ENCODE measurements at places on chromosomes 7 and 10.
A peak's percentile ranks its signal among the peaks of the same experiment; 100 is the strongest.

DNA sequence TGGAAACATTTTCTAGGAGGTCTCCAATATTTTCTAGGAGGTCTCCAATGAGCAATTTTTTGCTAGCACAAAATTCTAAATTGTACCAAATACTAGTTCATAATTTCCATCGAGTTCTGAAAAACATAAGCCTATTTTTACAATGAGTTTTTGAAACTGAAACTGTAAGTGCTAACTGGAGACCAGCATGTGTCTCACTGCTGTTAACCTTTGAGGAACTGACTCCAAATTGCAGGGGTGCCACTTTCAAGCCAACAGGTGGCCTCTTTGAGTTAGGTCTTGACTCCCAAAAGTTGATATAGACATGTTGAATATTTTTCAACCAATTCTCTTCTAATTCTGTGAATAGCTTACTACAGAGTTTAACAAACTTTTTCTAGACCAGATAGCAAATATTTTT, 58.8 kb downstream of the CAV1 start:
- DNase-seq = no peak

GRCh38 chr10:98170249-98171117, 36.0 kb downstream of the R3HCC1L start:
- DNase-seq = peak; percentile 23

GRCh38 chr10:93762979-93763391, 5.2 kb downstream of the LGI1 start:
- DNase-seq = no peak

DNA sequence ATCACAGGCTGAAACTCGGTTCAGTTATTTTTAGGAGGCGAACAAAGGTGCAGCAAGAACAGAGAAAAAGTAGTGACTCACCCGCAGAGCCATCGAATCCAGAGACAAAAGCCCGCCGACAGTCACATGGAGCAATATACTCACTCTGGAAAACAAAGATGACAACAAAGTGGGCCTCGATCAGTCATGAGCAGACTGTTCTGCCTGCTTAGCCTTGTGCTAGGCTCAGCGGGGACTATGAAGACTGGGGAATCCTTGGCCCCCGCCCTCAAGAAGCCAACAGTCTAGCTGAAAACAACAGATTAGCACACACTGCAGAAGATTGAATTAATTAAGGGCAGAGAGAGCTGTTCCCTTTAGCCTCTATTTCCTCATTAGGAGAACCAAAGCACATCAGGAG, 30.4 kb downstream of the XPNPEP1 start:
- no peak for DNase-seq

DNA sequence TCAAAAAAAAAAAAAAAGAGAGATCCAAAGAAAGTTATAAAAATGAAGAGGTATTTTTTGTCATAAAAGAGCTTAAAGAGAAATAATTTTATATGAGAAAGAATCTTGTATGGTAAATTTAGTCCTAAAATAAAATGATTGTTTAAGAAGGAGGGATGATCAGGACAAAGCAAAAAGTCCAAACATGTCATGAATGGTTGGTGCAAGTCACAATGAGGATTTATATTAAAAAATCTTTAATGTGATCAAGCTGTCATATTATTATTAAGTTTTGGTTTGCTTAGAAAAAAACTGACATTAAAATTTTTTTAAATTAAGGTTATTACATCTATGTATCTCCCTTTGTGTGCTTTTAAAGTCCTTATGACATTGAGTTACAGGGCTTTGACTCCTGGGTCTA, 220.4 kb downstream of the TMEM26 start:
- no peak for DNase-seq

GRCh38 chr10:104077247-104077646, 8.4 kb downstream of the COL17A1 start:
- DNase-seq = no peak

DNA sequence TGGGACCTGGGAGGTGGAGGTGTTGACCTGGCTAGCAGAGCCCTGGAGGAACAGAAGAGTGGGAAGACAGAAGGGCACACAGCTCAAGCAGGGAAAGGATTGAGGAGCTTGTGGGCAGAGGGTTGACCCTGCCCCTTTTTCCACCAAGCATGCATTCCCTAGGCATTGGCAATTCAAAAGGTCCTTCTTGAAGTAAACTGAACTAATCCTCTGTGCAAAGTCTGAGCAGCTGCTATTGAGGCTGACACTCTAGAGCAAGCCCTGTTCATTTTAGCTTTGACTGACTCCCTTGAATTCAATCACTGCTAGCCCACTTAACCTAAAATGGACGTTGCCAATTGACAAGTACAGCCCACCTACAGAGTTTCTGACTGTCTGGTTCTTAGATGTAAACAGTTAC, 116.5 kb upstream of the TNS3 start:
- no peak for DNase-seq

DNA sequence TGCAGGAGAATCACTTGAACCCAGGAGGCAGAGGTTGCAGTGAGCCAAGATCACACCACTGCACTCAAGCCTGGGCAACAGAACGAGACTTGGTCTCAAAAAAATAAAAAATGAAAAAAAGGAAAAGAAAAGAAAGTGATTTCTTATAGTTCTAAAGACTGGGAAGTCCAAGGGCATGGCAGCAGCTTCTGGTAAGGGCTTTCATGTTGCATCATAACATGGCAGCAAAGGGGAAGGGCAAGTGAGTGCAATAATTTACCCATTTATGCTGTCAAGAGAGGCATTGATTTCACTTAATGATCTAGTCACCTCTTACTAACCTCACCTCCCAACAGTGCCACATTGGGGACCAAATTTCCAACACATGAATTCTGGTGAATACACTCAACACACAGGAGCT, 8.8 kb upstream of the KLRG2 start:
- DNase-seq = no peak

- no peak for DNase-seq
Observed at GRCh38 chr10:84356928-84357327, 28.5 kb downstream of the CCSER2 start.

GRCh38 chr7:102873470-102874165, 39.2 kb upstream of the LRRC17 start:
- no peak for DNase-seq

DNA sequence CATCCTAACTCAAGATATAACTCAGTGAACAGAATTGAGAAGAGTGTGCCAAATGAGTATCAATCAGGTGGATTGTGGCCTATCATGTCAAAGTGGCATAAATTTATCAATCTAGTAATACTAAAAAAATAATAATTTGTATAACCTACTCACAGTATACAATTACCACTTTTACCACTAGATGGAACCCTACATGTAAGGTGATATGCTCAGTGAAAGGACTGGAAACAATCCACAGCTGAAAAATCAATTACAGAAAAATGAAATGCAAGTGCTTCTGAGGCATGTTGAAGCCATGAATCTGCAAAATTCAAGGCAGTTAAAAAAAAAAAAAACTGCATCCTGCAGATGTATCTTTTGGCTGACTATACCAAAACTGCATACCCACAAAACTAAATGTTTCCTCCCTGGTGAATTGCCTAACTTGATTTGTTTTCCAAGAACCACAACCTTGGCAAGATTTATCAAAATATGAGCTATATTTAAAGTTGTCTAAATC, 13.9 kb downstream of the ARHGAP19 start:
- peak; percentile 61 for DNase-seq

- no peak for DNase-seq
Observed at GRCh38 chr10:44827431-44828006, 83.6 kb upstream of the TMEM72 start.

GRCh38 chr7:142094861-142095260, 16.7 kb upstream of the MGAM2 start:
- no peak for DNase-seq

- no peak for DNase-seq
Observed at GRCh38 chr10:34171957-34172527, 643.1 kb downstream of the PARD3 start.

- DNase-seq = no peak
Observed at GRCh38 chr10:52775132-52775647, 2.6 kb upstream of the MBL2 start.

DNA sequence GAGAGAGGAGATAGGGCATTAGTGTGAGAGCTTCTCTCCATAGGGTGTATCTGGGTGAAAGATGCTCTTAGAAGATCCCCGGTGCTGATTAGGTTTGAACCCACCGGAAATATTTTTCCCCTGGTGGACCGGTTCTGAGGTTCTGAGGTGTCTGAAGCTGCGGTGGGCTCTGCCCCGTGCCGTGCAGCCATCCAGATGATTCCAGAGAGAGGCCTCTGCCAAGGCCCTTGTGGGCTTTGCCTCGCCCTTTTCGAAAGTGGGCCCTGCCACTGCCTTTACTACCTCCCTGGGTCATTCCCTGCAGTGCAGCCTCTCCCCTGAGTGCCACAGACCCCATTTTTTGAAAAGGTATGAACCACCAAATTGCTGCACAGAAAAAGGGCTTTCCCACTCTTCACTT, 2.8 kb downstream of the GIMAP8 start:
- no peak for DNase-seq

GRCh38 chr10:109784236-109784635, 139.1 kb downstream of the XPNPEP1 start:
- no peak for DNase-seq

GRCh38 chr10:15172306-15172840, 3.9 kb upstream of the NMT2 start:
- no peak for DNase-seq

GRCh38 chr10:132328738-132329137, 3.3 kb upstream of the LRRC27 start:
- no peak for DNase-seq

GRCh38 chr10:118439824-118440223, 97.7 kb upstream of the FAM204A start:
- DNase-seq = no peak

DNA sequence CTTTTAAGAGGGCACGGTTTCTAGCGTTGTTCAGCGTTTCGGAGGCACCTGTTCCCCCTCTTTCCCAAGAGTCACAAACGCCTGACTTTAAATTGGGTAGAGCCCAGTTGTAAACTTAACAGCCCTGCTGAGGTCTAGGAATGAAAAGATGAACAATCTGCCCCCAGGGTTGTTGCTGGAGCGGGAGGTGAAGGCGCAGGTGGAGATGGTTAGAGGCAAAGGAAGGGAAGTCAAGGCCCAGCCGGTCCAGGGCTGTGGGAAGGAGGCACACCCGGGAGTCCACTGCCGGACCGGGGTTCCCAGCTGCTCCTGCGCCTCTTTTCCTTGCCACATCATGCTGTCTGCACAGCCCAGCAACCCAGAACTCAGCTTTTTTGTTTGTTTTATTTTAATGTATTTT, 770 bp downstream of the PRXL2A start:
- no peak for DNase-seq

DNA sequence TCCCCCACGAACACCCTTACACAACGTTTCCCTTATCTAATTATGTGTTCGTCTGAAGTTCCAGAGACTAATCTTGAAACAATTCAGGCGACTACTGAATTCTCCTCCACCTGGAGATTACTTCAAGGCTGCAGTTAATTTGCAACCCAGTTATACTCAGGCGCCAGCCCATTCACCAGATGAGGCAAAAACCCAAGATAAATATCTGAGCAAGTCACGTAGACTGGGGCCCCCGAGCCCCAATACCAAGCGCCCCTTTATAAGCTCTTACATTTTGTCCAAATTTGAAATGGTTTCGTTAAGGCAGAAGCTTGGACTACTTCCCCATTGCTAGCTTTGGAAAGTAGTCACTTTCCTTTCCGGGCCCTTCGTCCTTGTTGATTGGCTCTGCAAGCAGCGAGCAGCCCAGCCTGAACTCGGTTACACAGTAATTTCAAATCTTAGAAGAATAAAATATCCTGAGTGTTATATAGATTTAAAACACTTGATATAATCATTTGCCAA, 1.2 kb downstream of the TPK1 start:
- DNase-seq = no peak

Data from NCI-H1436 (cell line).